GM12891 (cell line): ENCODE measurements at places on chromosomes 5 and 9.
A peak's percentile ranks its signal among the peaks of the same experiment; 100 is the strongest.

GRCh38 chr5:90915393-90915792 is 356.8 kb downstream of the ADGRV1 start:
- no peak for DNase-seq

GRCh38 chr5:178208540-178209227 is 4.4 kb downstream of the HNRNPAB start:
- DNase-seq = no peak

GRCh38 chr9:128420651-128421481 is at the start of gene CERCAM:
CERCAM (plus strand) TSS chr9:128420857; CDS start chr9:128420878, 21 bp downstream.
- peak; percentile 84 for DNase-seq

DNA sequence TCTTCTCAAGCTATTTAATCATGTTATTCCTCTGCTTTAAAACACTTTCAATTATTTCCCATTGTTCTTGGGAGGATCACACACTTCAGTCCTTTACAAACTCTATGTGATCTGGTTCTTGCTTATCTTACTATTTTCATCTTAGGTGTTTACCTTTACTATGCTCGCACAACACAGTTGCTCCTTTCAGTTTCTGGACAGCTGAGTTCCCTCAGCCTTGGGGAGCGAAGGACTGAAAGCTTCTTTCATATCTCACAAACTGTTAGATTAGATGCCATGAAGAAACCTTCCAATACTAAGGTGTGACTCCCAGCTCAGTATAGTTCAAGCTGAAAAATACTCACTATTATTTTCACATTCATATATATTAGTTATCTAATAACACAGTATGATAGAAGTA is 117.9 kb downstream of the CDC42SE2 start:
- DNase-seq = no peak

- no peak for DNase-seq
Measured at GRCh38 chr5:133371371-133372155, 240.8 kb downstream of the FSTL4 start.

DNA sequence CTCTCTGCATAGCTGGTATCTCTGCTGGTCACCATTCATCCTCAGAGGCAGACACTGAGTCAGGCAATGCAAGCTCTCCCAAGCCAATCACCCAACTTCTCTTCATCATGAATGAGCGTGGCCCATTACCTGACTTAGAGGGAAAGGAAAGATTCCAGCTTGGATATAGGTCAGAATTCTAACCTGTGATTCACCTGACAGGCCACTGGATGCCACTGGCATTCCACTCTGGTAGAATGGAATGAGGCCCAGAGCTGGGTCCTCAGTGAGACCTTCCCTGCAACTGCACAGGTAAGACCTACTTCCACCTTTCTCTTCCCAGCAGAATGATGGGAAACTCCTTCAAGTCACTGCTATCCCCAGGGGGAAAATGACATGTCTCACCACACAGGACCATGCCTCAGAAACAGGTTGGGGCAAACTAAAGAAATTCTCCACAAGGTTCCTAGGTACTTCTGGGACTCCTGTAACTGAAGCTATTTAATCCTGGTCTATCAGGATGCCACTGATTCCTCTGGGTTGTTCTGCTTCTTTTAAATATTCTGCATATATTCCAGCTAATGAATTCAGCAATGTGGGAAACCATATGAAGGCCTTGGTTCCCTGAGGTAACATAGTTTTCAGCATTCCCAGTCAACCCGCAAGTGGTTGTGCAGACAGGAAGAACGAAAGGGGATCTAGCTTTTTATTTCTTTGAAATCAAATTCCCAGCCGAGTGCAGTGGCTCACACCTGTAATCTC is 62.0 kb downstream of the SUSD1 start:
- no peak for DNase-seq

DNA sequence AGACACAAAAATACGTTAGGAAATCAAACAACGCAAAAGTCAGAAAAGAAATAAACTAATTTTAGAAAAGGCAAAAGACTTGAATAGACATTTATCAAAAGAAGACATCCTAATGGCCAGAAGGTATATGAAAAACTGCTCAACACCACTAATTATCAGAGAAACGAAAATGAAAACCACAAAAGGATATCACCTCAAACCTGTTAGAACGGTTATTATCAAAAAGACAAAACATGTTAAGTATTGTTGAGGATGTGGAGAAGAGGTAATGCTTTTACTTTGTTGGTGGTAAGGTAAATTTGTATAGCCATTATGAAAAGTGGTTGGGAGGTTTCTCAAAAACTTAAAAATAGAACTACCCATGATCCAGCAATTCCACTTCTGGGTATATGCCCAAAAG is 230.0 kb upstream of the RGMB start:
- DNase-seq = no peak

- DNase-seq = no peak
Measured at GRCh38 chr9:131101207-131101964, 5.1 kb downstream of the AIF1L start.

DNA sequence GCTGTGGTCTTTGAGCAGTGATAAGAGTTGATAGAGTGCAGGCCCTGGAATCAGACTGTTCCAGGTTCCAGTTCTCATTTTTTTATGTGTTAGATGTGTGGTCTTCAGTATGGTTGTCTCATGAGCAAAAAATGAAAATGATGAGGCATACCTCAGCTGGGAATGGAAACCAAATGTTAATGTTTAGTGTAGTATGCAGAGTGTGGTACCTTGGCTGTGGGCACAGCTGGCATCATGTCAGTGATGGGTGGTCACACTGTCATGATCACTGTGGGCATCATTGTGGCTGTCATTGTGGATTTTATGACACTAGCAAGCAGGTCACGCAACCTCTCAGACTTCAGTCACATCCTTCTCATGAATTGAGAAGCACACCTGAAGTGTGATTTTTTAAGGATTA is 6.4 kb downstream of the ABLIM3 start:
- DNase-seq = no peak

- no peak for DNase-seq
Measured at GRCh38 chr5:135359374-135360165, 39.5 kb downstream of the MACROH2A1 start.

DNA sequence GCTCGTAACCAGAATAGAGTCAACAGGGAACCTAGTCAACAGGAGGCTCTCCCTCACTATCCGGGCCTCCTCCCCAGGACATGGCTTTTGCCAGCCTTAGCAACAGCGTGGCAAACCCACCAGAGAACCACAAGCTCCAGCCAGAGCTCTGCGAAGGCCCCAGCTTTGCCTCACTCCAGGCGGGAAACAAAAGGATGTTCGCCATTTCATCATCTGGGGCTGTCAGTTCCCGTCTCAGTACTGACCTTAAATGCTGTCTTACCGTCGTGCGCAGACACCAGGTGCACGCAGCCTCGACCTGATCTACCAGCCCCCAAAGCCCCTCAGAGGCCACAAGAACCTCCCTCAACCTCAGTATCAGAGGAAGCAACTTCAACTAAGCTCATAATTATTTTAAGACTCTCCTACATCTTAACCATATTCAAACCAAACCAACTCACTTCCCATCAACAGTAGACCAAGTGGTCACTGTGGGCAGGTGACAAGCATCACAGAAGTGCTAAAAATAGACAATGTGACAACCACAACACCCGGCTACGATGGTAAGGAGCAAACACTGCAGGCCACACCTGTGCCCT is 71.4 kb downstream of the SEMA4D start:
- DNase-seq = no peak

GRCh38 chr5:132667309-132667708 is 6.5 kb upstream of the IL4 start:
- DNase-seq = no peak

DNA sequence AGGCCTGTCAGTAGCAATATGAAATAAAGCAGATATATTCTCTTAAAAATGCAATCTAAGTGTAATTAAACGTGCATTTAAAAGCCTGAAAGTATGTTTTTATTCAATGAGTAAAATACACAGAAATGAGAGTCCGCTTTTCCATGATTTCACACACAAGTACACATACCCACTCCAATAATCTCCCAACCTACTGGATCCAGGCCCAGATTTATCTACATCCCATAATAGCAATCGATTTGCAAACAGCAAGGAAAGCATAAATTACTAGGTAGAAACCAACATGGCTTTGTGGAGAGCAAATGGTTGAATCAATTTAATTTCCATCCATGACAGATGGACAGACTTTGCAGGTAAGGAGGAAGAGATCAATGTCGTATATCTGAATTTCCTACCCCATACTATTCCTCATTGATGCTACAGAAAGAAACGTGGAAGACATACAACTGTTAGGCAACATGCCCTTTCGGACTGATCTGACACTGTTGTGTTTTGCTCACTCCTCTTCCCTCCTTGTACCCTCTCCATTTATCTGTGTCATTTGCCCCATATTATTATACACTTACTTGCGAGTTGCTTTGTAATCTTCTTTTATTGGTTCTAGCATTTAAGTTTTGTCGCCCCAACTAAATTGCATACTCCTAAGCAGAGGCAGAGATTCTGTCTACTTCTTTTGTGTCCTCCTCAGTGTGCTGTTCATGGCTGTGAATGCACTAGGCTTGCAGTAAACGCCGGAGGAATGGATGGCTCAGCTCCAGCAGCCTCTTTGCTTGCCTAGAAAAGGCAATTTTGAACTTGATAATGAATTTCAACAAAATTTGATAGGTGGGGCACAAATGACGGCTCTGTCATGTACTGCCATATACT is 133.6 kb downstream of the NFIB start:
- no peak for DNase-seq

DNA sequence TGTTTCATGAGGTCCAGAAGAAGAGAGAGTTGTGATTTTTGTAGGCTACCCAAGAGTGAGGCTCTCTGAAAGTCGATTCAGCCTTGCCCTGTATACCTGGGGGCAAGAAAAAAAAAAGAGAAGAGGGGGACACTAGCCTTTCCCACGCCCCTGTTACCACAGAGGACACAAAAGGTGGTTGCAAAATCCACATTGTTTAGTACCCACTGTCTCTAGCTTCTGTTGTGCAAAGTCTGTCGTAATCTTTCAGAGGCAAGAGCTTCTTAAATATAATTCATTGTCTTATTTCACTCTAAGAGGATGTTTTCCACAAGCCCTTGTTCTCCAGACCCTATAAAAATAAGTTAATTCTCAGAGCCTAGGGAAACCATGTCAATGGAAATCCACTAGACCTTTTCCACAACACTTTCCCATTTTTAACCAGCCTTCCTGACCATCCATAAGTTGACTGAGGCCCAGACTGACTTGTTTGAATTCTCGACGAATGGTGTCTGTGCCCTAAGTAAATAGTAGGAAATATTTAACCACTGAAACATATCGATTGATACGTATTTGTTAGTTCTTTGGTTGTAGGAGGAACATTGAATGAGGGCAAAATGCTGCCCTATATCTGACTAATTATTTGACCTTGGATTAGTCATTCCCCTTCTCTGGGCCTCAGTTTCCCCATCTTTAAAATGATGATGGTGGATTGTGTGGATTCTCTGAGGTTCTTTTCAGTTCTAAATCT is 182.7 kb downstream of the PAPPA start:
- no peak for DNase-seq

- no peak for DNase-seq
Measured at GRCh38 chr5:66689522-66690220, 93.5 kb downstream of the MAST4 start.

DNA sequence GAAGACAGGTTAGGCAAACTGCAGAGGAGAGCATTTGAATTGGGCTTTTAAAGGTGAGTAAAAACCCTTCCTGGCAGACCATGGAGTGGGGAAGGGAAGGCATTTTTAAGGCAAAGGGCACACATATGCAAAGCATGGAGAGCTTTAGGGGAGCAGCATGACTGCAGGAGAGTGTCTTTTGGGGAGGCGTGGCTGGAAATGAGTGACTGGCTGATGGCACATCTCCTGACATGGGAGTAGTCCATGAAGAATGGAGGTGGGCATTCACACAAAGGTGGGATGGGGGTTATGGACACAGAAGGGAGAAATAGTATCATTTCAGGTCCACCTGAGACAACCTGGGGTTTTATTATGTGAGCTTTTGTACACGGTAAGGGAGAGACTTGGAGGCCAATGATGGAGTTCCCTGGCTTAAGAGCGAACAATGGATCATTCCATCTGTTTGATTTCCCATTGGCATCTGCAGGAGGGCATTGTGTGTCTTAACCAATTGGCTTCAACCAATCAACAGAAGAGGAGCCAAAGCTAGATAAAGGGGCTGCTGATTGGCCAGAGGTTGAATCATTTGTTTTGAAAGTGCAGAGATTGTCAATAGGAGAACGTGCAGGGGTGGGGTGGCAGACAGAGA is 2.1 kb downstream of the NSG2 start:
- no peak for DNase-seq

DNA sequence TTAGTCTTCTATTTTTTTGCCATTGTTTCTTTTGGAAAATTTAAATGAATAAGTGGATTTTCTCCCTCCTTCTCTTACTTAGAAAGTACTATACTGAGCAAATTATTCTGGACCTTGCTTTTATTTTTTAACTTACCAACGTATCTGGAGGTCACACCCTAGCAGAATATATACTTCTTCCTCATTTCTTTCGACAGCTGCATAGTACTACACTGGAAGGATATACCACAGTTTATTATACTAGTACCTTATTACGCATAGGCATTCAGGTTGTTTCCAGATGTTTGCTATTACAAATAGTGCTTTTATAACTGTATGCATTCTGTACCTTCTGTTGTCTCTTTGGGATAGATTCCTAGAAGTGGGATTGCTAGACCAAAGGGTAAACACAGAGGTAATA is 16.7 kb downstream of the RC3H2 start:
- DNase-seq = no peak

GRCh38 chr5:109900911-109901627 is 211.3 kb downstream of the MAN2A1 start:
- DNase-seq = no peak

DNA sequence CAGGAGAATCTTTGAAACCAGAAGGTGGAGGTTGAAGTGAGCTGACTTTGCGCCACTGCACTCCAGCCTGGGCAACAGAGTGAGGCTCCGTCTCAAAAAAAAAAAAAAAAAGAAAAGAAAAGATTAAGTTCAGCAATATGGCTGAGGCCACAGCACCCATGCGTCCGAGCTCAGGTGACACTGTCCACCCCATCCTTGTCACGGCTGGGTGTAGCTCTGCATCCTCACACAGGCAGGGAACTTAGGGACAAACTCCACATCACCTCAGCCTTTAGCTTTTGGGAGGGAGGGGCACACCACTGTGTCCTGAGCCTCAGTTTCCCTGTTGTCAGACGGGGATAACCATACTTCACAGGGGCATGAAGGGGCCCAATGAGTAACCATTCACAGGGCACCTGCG is 15.5 kb downstream of the FGD3 start:
- no peak for DNase-seq

GRCh38 chr5:72067682-72068470 is 39.4 kb upstream of the MAP1B start:
- DNase-seq = no peak

GRCh38 chr9:18601026-18601425 is 127.1 kb downstream of the ADAMTSL1 start:
- no peak for DNase-seq

- DNase-seq = peak; percentile 34
Measured at GRCh38 chr5:13987843-13988464, 43.5 kb upstream of the DNAH5 start.

- no peak for DNase-seq
Measured at GRCh38 chr5:56530626-56531138, 284.7 kb upstream of the MAP3K1 start.
